Calu3 (cell line): ENCODE measurements at places on chromosomes 16 and 17.

GRCh38 chr17:19911033-19911432, 43.3 kb upstream of the ULK2 start:
- no peak for DNase-seq

GRCh38 chr17:58970609-58971450, 135.8 kb downstream of the TRIM37 start:
- DNase-seq = no peak

DNA sequence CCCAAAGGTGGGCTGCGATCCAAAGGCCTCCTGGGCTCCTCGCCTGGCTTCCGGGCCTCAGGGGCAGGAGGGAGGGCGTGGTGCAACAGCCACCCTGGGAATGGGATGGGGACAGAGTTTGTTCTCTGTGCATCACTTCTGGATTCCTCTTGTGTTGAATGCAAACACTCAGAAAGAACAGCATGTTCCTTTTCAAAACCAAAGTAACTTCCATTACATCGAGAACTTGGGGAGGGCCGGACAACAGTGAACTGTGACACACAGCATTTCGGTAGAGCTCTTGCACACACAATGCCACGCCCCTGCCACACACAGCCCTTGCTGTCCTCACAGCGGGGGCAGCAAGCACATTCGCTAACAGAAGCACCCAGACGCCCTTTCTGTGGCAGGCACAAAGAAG, 36.1 kb upstream of the FASN start:
- DNase-seq = no peak

DNA sequence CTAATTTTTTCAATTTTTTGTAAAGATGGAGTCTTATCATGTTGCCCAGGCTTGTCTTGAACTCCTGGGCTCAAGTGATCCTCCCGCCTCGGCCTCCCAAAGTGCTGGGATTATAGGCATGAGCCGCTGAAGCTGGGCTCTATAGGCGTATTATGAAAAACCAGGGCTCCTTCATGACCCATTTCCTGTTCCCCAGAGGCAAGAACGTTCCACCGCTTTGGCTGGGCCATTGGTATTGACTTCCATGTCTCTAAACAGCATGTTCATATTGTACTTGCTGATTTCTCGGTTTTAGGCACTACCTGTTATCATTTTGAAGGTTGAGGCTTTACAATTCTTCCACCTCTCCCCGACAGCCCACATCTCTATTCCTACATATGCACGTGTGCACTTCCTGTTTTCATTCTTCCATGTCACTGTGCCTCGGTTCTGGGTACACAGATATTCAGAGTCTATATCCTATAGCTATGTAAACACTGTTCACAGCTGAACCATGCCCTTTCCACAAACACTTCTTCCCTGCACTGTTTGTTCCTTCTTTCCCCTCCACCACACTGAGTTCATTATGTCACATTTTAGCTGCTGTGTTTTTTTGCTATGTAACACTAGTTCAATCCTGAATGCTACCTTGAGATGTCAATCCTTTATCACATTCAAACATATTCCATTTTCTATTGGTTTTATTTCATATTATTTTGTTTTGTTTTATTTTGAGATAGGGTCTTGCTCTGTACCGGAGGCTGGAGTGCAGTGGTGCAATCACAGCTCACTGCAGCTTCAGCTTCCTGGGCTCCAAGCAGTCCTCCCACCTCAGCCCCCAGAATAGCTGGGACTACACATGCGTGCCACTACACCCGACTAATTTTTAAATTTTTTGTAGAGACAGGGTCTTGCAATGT, 16.8 kb upstream of the MAPK3 start:
- no peak for DNase-seq

DNA sequence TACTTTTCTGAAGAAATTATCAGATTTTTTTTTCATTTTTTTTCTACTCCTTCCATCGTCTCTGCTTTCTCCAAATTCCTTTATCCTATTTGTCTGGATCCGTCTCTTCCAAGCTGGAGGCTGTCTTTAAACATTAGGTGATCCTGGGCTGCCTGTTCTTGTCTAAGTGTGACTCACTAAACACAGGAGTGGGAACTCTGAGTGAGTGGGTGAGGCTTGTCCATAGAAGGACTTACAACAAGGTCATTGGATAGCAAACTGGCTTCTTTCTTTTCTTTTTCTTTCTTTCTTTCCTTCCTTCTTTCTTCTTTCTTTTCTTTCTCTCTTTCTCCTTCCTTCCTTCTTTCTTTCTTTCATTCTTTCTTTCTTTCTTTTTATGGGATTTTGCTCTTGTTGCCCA, 18.2 kb downstream of the ALOX15 start:
- no peak for DNase-seq

- DNase-seq = no peak
Observed at GRCh38 chr17:35778641-35779196, 16.7 kb downstream of the MMP28 start.

GRCh38 chr17:42271779-42272035, 4.5 kb downstream of the STAT5B start:
- DNase-seq = no peak

- DNase-seq = no peak
Observed at GRCh38 chr17:12994341-12995074, 23.3 kb downstream of the ELAC2 start.

DNA sequence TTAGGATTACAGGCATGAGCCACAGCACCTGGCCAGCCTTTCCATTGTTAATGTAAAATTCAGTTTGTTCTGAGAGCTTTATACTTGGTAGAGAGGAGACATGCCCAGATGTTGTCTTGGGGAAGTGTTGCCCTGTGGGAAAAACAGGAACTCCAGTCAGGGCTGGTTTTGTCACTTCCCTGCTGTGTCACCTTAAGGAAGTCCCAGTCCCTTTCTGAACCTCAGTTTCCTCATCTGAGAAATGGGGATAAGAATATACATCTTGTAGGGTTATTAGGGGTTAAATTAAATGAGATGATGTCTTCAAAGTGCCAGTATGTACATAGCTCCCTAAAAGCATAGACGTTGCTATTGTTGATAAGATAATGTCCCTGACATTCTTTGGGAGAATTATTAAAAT, 25.3 kb downstream of the CLEC16A start:
- no peak for DNase-seq

DNA sequence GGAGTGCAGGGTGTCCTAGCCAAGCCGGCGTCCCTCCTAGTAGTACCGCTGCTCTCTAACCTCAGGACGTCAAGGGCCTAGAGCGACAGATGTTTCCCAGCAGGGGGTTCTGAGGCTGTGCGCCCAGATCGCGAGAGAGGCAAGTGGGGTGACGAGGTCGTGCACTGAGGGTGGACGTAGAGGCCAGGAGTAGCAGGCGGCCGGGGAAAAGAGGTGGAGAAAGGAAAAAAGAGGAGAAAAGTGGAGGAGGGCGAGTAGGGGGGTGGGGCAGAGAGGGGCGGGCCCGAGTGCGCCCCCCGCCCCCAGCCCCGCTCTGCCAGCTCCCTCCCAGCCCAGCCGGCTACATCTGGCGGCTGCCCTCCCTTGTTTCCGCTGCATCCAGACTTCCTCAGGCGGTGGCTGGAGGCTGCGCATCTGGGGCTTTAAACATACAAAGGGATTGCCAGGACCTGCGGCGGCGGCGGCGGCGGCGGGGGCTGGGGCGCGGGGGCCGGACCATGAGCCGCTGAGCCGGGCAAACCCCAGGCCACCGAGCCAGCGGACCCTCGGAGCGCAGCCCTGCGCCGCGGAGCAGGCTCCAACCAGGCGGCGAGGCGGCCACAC, at the start of gene MMP2:
Gene MMP2 (plus strand): TSS at position 372 of the 603 bp plus-strand sequence. CDS start 282 bp downstream, outside the sequence.
- DNase-seq = no peak

- peak; percentile 100 for DNase-seq
Observed at GRCh38 chr16:4944333-4945281, 7.7 kb upstream of the PPL start.

DNA sequence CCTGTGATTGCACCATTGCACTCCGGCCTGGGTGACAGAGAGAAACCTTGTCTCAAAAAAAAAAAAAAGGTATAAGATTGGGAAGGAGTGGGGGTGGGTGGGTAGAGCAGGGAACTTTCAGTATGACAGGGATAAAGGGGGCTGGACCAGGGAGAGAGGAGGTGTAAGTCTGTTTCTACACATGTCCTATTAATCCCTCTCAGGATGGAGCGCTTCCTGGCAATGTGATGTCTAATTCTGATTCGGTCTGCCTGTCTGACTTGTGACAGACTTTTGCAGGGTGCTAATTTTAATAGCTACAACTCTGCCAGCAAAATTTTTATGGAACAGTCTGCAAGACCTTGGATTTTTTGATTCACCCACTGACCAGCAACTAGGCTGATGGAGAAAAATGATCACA, 53.8 kb upstream of the SLC25A19 start:
- no peak for DNase-seq

GRCh38 chr17:60158751-60159478, 9.1 kb downstream of the CA4 start:
- no peak for DNase-seq

DNA sequence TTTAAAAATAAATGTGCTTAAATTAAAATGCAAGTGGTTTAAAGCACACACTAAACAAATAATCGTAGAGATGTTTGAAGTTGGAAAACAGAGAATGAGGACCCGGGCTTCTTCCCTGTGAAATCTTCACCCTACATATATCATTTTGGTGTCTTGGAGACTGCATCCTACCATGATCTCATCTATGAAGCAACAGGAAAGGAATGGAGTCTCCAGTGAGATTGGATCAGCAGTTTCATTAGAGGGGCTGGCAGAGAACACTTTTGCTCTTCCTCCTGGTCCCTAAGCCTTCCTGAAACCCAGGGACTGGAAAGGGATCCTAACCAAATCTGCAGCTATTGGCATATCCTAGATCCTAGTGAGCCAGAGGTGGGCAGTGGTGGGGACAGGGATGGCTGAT, 85.0 kb downstream of the GRIN2A start:
- DNase-seq = no peak

DNA sequence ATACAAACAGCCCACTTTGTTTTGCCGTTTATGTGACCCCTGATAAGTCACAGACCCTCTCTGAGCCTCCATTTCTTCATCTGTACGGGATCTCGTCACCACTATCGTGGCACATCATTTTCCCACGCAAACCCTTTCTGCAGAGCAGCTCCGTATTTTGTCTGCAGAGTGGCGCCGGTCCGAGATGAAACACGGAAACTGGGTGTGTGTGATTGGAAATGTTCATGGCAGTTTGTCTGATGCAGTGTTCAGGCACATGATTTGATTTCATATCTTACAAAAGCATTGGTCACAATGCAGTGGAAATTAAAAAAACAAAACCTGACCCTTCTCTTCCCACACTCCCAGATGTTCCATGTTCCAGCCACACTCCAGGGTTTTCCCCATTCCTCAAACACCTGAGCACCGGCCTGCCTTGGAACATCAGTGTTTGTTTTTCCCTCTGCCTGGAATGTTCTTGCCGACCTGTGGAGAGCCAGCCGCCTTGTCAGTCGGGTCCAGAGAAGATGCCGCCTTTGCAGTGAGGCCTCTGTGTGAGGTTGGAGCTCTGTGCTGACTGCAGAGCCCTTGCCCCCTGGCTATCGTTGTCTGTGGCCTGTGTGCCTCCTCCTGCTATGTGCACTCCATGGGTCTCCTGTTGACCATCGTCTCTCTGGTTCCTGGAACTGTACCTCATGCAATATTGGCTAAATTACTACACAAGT, 39.2 kb downstream of the NT5M start:
- no peak for DNase-seq

- peak; percentile 94 for DNase-seq
Observed at GRCh38 chr17:7262192-7262934, at the start of gene CLDN7. TSS of gene CLDN7 (minus strand) at chr17:7262478. CDS start at chr17:7262043, 435 bp downstream.

- DNase-seq = no peak
Observed at GRCh38 chr16:27460663-27461482, 58.9 kb downstream of the IL21R start.

DNA sequence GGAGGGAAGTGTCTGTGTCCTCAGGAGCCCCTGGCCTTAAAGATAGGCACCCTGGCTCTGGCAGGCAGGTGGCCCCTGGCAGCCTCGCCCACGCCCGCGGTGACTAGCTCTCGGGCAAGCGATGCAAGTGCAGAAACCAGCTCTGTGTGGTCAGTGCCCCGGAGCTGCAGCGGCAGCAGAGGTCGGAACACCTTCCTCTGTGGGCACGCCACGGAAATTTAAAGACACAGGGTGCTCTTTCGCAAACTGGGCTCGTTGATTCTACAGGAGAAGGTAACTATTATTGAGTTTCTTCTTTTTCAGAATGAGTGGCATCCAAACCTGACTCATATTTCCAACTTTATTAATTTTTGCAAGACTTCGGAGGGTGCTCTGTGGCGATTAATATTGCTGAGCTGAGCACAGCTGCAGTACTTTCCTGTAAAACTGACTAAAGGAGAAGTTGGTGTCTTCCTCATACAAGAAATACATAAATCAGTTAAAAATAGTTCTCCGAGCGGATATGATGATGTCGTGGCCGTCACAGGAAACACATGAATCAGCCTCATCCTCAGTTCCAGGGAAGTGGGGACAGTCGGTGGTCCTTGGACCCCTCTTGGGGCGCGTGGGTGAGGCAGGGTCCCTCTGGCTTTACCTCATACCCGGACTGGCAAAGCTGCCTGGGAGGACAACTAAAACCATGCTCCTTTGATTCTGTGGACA, 120.2 kb downstream of the METRNL start:
- no peak for DNase-seq

GRCh38 chr16:57628008-57628781, at the start of gene ADGRG1:
TSS of gene ADGRG1 (plus strand) at chr16:57628630. CDS start at chr16:57650288, 21,658 bp downstream.
- peak; percentile 90 for DNase-seq

DNA sequence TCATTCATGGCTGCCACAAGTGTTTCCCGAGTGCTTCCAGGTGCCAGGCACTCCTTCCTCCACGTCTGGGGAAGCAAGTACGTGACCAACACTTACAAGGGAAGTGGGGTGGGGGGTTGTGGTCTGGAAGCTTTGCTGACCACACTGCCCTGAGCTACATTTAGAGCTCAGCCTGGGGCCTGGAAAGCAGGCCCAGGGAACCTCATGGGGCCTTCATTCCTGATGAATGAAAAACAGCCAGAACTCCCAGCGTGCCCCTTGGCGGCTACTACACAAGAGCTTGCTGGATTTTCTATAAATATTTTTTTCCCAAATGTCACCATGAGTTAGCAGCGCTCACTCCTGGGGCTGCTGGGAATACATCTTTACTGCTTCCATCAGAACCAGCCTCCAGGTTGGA, 73.3 kb downstream of the ABCC12 start:
- no peak for DNase-seq

- peak; percentile 76 for DNase-seq
Observed at GRCh38 chr17:75105126-75106080, 4.4 kb upstream of the ARMC7 start.

DNA sequence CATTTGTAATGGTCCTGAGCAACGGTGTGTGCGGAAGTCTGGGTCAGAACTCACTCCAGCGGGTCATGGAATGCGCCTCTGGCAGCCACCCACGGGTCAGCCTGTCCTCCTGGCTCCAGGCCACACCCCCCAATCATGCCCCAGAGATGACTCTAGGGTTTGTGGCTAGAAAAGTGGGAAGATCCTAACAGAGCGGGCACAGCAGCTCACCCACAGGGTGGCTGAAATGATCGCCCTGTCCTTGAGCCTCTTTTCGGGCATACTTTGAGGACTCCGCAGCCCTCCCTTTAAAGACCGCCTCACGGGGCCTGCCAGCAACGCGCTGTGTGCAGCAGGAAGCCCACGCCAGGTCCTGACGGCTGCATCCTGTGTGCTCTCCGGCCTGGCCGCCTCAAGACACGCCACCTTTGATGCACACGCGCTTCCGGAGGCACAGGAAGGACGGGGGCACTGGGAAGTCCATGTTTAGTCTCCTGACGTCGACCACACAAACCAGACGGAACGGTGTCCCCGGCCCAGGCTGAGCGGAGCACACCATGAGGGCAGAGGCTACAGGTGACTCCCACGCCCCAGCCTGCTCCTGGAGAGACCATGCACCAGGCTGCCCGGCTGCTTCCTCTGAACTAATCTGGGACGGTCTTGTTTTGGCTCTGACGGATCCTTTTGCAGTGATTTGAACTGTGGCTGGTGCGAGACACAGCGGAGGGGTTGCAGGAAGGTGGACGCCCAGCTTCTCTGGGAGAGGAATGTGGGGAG, 92.9 kb downstream of the TBC1D16 start:
- DNase-seq = no peak

- DNase-seq = no peak
Observed at GRCh38 chr16:85049706-85050305, 22.2 kb downstream of the KIAA0513 start.
